ENCODE measurements at places on chromosomes 12 and 14.

- DNase-seq: no peak
These were observed at the start of gene OR4E2 for GRCh38 chr14:21653331-21653885. Gene OR4E2, plus strand, starts transcription at chr14:21653835. Its CDS starts 11,248 bp downstream, at chr14:21665083.

GRCh38 chr12:18643681-18644080 lies 94.1 kb downstream of the PLCZ1 start:
- DNase-seq: no peak

DNA sequence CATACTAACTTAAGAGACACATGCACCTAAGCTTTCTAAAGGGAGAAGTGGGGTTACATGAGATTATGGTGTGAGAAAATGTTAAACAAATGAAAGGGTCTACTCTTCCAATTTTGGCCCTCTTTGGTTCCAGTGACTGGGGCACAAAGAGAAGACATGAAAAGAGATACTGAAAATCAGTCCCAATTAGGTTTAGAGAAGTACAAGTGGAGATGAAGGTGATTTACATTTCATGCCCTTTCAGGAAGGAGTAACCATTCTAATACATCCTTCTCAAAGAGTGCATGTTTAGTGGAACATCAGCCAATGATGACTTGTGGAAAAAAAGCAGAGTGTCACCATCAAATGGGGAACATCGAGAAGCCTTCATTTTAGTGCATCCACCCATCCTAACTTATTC lies 14.4 kb downstream of the MGP start:
- no peak for DNase-seq

- DNase-seq: no peak
These were observed 47.2 kb upstream of the PLEKHG3 start for GRCh38 chr14:64656986-64657385.

DNA sequence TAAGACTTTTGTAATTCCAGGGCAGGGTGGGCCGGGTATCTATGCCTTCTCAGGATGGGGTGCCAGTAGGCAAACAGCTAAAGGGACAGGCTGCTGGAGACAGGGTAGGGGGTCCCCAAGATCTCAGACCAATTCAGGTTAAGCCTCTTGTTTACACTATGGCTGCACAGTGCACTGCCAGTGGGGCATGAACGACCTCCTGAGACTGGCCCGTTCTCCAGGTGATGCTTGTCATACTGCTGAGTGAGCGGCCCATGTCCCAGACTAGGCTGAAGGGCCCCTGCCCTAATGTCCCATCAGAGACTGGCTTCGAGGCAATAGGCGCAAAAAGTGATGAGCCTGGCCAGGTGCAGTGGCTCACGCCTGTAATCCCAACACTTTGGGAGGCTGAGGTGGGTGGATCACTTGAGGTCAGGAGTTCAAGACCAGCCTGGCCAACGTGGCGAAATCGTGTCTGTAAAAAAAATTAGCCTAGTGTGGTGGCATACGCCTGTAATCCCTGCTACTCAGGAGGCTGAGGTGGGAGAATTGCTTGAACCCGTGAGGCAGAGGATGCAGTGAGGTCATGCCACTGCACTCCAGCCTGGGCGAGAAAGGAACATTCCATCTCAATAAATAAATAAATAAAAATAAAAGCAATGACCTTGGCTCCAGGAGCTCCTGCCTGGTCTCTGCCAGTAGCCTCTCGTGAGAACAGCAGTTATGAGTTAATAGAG lies 12.6 kb downstream of the SLC25A29 start:
- DNase-seq: no peak

DNA sequence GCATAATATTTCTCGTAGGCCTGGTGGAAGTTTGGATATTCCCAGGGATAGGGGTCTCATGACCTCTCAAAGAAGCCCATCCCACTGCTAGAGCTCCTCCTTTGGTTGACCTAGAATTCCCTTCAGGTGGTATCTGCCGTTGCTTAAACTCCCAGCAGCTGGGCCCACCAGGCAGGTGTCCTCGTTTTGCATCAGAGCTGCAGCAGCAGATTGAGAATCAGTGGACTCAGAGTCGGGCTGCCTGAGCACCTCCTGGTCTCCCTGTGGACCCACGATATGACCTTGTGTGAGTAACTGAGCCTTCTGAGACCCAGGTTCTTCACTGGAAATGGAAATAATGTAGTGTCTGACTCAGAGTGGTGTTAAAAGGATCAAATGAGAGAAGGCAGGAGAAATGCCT lies 132.7 kb downstream of the PAPOLA start:
- DNase-seq: no peak

GRCh38 chr12:92866418-92866817 lies 62.7 kb downstream of the EEA1 start:
- no peak for DNase-seq

- DNase-seq: no peak
These were observed 155.1 kb downstream of the CCDC59 start for GRCh38 chr12:82203086-82203485.

GRCh38 chr12:58914457-58914856 lies 5.8 kb downstream of the LRIG3 start:
- DNase-seq: no peak

DNA sequence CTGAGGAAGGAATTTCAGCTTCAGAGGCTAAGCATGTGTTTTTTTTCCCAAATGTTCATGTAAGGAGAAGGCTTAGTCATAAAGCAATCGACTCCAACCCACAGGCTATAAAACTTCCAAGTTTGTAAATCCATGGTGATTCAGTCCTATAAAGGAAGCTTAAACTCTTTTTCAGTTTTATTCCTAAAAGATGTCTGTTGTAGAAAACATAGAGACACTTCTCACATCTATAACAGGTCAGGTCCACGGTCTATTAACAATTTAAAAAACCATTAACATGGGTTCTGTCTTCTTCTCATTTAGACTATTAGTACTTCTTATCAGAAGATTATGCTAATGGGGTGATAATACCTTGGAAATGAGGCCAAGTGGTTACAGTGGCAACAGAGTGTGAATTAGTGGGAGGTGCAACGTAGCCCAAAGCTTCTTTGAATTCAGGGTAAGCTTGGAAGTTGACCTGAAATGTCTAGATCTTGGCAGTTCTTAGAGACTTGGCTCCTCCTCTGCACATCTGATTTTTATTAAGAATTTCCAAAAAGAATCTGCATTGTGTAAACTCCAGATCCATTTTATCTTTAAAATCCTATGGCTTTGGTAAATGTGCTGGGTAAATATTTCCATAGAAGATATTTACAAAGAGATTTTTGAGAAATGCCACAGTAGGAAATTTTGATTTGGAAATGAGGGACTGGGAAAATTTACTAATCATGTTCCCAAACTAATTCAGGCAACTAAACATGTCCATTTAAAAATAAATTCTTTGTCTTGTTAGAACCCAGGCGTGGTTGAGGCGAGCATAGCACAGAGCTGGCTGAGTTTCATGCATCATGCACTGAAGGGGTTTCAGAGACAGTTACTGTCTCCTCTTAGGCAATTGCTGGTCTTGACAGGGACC lies 86.4 kb downstream of the EML1 start:
- DNase-seq: no peak

GRCh38 chr14:99737451-99737951 lies 53.4 kb downstream of the CYP46A1 start:
- DNase-seq: no peak

- no peak for DNase-seq
These were observed 84.6 kb upstream of the CCDC196 start for GRCh38 chr14:66401449-66402095.

GRCh38 chr14:34678306-34678705 lies 36.1 kb downstream of the CFL2 start:
- DNase-seq: no peak

GRCh38 chr12:31950088-31950487 lies 9.1 kb upstream of the RESF1 start:
- no peak for DNase-seq
